ENCODE measurements at places on chromosomes 6 and 20. TPM values are rescaled to one million over a fixed set of nuclear protein-coding genes. Genes with fewer than 3 reads are reported as not detected.

CNR1 gene
- total RNA-seq = 3.1 TPM

RWDD2A gene
- total RNA-seq = 3.3 TPM

CD24 gene
- total RNA-seq = 2,327 TPM

GSTA3 gene
- not detected for total RNA-seq
